HFF-Myc (cell line): ENCODE measurements at places on chromosomes 1 and 21.

DNA sequence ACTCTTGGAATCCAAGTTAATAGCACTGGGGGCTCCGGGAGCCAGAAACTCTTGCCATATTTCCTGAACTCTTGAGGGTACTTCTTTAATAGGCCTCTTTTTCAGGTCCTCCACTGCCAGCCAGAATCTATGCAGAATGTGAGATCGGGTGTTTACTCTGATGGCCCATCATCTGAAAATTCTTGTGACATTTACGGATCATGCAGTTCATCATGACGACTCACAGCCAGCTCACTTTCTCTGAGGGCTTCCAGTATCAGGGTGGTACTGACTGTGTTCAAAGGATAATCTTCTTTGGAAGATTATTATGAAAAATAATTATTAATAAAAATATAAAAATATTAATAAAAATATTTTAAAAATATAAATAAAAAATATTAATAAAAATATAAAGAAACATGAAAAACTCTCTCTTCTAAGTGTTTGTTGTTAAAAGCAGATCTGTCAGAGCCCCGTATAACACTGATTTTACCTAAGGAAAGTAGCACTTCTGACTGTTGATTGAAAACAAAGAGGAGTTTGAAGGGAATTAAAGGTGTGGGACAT, 194.3 kb upstream of the GREM2 start:
- DNase-seq: no peak

DNA sequence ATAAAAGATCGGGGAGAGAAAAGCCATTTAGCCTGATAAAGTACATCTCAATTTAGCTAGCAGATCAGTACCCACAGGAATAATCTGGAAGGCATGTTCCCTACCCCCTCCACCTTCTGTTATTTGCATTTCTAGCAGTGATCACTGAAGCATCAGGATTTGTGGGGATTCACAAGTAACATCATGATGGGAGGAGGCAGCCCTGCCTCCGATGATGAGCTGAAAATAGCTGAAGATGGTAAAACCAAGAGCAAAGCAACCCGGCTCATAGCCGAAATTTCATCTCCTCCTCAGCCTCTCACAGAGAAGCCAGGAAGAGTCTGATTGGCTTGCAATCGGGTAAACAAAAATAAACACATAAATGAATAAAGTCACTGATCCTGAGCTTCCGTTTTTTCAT, 2.4 kb downstream of the CCSAP start:
- DNase-seq: no peak

DNA sequence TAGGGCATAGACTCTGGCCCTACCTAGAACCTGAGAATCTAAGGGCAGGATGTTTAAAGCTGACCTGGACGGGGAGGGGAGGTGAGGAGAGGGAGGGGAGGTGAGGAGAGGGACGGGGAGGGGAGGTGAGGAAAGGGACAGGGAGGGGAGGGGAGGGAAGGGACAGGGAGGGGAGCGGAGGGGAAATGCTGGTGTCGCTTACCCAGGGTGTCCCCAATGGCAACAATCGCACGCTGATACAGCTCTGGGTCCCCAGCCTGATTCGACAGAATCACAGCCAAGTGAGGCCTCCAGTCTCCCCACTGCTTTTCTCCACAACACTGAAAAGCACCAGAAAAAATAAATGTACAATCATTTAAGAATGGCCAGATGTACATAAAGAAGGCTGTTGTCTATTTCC, 22.2 kb downstream of the SEC16B start:
- no peak for DNase-seq

- DNase-seq: no peak
Observed at GRCh38 chr1:53410100-53410541, 49.1 kb upstream of the DMRTB1 start.

DNA sequence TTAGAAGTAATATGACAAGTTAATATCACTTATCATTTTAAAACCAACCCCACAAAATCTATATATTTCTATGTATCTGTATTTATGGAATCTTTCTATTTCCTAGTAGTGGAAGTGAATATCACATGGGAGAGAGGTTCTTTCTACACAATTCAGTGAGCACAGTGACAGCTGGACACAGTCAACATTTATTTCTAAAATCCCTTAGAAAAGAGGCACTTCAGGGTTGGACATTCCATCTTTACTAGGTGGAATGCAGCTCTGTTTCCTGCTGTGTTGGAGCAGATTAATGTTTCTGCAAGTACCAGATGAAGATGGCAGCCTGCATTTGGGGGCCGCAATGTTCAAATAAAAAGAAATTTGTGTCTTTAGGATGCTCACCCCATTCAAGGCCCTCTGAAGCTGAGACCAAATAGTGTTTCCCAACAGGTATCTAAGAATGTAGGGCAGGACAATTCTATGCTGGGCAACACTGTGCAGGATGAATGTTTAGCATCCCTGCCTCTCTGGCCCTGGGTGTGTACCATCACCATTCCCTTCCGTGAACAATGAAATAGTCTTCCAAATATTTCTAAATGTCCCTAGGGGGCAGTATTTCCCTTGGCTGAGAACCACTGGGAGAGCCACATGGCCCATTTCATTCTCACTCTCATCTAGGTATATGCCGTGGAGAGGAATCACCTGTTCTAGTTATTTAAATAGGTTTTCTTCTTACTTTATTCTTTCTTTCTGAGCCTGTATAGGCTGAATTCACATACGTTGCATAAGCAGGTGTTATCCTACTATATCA, 394.8 kb downstream of the PRDM2 start:
- DNase-seq: no peak

GRCh38 chr1:85275701-85276214, 674 bp downstream of the BCL10 start:
- no peak for DNase-seq

- no peak for DNase-seq
Observed at GRCh38 chr1:119537966-119538365, 31.0 kb downstream of the HSD3B1 start.

DNA sequence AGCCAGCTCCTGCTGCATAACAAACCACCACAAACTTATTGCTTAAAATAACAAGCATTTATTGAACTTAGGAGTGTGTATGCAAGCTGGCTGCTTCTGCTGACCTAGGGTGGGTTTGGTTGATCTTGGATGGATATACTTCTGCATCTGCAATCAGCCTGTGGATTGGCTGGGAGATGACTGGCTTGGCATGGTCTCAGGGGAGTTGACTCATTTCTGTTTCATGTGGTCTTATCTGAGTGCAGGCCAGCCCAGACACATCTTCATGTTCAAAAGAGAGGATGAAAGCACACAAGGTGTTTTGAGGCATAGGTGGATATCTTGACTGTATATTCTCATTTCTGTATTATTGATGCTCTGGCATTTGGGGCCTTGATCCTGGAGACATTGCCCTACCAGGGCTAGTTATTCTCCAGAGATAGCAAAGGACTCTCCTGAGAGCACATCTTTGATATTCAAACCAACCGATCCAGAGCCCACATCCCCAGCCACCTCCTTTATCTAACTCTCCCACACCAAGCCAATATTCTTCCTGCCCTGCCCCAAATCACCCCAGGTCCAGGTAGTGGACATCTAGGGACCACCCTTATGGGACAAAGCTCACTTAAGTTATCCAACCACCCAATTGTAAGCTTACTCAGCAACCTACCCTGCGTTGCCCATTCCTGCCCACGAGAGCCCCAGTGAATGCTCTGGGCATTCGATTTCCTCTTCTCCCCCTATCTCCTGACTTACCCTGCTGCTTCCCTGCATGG, 350.8 kb downstream of the PTPRU start:
- no peak for DNase-seq

DNA sequence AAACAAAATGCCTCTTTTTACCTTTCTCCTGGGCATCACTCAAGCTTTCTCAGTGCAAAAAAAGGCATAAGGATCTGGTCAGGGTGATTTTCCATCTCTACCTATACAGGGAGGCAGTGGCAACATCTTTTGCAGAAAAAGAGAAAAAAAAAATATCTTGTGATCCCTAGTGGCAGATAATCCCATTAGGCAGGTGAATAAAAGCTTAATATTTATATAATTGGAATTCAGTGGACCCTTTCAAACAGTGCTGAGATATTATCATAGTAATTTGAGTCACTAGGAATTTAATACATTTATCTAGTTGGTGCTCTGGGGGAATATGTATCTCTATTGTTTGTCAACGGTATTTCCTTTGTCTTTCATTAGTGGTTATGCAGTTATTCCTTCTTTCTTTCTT, 29.9 kb upstream of the CXADR start:
- DNase-seq: no peak

DNA sequence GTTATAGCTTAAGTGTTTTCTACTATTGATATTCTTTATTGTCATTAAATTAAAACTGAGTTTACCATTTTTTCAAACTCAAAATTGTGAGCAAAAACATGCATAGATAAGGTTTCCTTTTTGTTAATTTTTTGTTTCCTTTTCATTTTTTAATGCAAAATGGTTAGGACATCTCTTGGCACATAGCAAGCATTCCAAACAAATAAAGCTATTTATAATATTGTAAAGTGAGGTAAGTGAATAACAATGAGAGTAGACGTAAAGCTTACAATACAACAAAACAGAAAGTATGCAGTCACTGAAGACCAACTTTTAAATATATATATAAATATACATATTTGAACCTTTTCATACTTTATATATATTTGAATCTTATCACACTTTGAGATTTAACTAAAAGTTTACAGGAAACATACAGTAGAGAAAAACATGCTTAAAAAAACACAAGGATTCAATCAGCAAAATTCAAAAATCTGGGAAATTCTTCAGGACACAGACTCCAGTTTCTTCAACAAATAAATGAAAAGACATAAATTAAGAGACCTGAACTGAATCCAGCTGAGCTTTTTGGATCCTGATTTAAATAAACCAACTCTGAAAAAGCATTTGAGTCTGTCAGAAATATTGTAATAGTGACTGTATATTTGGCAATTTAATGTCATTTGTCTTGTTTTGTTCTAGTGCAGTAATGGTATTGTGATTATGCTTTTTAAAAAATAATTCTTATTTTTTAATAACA, 67.5 kb upstream of the SAMSN1 start:
- no peak for DNase-seq

DNA sequence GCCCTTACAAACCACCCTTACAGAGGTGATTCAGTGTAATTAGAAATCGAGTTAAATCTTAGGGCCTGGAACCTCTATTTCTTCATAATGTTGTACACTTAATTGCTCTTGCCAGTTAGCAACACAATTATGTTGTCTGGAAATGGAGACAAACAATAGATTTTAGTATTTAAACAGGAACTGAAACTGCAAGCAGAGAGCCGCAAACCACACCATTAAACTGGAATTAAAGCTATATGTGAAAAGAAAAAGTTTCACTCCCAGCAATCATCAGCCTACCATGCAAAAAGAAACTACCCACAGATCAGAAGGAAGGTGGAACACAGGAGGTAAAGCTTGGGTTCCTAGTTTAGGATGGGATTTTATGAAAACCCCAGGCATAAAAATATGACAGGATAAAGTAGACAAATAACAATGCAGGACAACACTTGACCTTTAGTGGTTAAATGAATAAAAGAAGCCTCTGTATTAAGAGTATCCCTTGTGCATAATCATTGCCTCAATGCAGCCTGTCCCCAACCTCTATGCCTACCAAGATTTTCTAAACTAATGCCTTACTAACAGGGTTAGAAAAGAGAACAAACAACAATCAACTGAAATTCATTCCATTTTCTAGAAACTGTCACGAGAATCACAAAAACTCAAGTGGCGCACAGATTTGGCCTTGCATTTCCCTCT, 304.3 kb upstream of the ESRRG start:
- no peak for DNase-seq

- DNase-seq: no peak
Observed at GRCh38 chr1:74481607-74482006, 30.8 kb downstream of the LRRC53 start.

- DNase-seq: peak; percentile 59
Observed at GRCh38 chr1:164707868-164708331, 148.9 kb downstream of the PBX1 start.

- DNase-seq: no peak
Observed at GRCh38 chr1:79791488-79792218, 785.1 kb upstream of the ADGRL4 start.
